ENCODE measurements at places on chromosomes 4 and X.

- no peak for DNase-seq
These were observed 109.6 kb upstream of the ACSL4 start for GRCh38 chrX:109842611-109843010.

GRCh38 chrX:143306991-143307937 lies 210.0 kb downstream of the SPANXN3 start:
- DNase-seq: no peak

- DNase-seq: peak; percentile 3
These were observed 6.7 kb upstream of the HSD17B10 start for GRCh38 chrX:53440621-53441517.

GRCh38 chr4:8857766-8858700 lies 13.6 kb downstream of the HMX1 start:
- no peak for DNase-seq

DNA sequence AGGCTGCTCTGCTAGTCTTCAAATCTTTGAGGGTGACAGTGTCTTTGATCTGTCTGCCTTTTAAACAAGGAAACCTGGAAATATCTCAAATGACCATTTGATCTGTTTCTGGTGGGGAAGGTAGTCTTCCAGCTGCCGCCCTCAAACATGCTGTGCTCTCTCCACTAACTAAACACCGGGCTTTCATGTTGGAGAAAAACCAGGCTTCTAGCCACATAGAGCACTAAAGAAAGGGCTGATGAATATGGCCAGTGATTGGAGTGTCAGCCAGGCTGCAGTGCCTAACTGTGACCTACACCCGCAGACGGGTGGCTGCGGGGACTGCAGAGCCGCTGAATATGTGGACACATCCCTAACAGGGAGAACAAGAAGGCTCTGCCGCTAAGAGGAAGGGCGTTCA lies 85.9 kb downstream of the UNC5C start:
- DNase-seq: no peak

DNA sequence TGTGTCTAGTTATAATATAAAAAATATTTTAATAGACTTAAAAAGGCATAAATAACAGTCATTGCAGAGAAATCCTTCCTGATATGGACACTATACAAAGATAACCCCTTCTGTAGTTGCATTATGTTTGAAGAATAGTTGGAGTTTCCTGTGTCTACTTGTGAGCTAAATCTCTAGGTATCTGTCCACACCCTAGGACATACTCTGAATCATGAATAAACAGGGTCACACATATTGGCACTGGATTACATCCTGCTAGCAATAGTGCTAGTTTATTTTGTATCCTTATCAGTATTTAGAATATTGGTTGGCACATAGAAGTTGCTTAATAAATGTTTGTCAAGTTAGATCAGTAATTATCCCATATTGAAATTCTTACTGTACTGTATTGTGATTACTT lies 173.9 kb downstream of the GRXCR1 start:
- DNase-seq: no peak

DNA sequence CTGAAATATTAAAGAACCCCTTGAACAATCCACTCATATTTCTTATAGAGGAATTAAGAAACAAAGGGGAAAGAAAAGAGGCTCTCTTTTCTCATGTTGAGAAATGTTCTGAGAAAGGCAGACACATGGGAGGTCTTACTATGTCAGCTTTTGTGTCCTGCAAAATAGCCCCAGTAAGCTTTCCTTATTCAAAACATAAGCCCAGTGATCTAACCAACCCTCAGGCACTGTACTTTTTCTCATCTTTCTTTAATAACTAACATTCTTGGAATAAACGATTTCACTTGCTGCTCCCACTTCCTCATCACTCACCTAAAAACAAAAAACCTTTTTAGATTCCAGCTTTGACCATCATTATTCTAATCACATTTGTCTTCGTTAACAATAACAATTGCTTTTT lies 115.9 kb downstream of the GLRA3 start:
- no peak for DNase-seq

- DNase-seq: no peak
These were observed 280.3 kb downstream of the SPRY1 start for GRCh38 chr4:123676890-123677229.
